ENCODE measurements at places on chromosomes 12 and 14.

DNA sequence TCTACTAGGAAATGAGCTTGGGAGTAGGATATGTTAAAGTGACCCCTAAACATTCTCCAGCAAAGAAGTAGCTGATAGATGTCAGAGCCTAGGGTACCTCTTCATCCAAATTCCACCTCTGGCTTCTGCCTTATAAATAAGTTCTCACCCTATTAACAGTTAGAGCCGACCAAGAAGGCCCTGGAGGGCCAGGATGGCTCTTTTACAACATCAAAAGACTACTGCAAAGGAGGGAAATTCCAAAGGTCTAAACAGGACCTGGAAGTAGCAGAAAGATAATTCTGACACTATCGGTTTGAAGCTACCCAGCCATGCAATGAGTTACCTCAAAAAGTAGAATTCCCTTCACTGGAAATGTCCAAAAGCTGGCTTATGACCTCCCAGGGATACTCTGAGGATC, 90.0 kb downstream of the PPM1H start:
- DNase-seq = no peak

DNA sequence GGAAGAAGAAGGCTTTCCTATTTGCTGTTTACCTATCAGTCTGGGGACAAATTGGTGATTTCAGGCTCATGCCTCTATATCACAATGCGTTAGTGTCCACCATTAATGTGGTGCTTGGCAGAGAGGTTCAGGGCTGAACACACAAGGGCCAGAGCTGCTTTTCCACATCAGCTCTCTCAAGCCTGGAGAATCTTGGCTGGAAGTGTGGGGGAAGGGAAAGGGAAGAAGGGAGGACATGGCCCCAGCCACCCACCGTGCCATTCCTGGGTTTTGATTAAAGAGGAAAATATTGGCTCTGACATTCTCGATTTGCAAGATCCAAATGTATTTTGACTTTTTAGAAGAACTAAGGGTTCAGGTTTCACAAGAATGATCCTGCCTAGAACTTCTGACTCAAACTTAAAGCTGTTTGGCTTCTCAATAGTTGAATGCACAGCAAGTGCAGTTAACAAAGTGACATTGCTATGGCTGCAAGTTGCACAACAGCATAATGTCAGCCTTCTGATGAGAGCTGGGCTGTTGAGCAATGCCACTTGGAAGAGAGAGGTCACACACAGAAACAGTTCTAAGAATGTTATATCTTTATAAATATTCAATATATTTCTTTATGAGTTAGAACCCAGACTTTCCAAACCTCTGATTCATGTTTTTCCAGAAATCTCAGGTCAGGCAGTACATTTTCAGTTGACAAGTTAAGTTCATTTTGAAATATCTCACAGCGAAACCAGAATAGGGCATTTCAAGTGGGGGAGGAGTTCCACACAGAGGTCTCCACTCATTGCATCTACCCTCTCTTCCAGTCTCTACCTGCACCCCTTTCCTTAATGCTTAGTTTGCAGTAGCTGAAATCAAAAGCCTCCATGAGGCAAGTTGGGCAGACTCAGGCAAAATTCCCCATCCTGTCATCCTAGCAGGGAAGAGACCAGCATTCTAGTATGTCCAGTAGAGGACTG, 25.3 kb downstream of the IGF1 start:
- DNase-seq = peak; percentile 43

DNA sequence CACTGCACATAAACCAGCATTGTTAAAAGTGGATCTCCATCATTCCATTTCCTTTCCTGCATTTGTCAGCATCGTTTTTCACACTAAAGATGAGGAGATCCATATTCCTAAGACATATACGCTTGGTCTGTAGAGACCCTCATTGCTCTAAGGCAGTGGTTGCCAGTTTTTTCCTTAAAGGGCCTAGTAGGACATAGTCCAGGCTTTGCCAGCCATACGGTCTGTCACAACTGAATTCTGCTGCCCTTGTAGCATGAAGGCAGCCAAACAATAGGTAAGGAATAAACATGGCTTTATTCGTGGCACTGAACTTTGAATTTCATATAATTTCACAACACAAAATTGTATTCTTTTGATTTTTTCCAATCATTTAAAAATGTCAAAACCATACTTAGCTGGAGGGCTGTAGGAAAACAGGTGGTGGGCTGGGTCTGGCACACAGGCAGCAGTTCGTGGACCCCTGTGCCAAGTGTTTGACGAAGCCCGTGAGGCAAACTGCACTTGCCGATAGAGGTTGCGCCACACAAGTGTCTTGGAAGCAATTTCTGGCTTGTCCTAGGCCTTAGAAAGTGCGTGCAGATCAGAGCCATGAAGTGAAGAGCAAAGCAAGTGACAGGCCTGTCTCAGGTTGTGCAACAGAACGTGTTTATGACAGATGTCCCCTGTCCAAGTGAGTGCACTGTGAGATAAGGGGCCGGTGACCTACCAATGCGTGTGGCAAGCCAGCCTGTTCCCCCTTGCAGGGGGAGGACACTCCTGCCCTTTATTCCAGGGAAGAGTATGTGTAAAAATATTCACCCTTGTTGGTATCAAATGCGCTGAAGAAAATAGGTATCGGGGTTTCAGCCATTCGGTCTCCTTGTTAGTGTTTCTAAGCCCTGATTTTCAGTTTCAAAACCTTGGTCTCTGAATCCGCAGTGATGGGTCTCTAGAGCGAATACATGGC, 916 bp upstream of the CHPT1 start:
- DNase-seq = peak; percentile 22

DNA sequence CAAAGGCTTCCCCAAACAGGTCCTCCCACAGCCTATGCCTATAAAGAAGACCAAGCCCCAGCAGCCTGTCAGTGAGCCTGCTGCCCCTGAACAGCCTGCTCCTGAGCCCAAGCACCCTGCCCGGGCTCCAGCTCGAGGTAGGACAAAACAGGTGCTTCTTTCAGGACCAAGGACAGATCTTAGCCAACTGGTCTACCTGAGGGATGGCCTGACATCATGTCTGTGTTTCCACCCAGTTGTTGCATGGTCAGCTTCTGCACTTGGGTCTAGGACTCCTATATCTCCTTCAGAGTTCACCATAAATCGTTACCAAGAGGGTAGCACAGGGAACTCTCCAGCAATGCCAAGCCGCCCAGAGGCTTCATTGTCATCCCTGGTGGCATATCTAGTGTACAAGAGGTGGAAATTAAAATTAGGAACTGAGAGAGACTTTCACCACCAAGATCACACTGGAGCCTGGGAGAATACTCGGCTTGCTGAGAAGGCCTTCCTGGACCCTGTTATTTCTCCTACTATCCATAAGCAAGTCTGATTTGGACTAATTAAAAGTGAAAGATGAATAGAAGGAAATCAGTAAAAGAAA, 38.2 kb upstream of the OAS1 start:
- no peak for DNase-seq

- DNase-seq = no peak
These were observed 339.3 kb downstream of the PCNX1 start for GRCh38 chr14:71246539-71246938.

- DNase-seq = no peak
These were observed 2.5 kb downstream of the SETD3 start for GRCh38 chr14:99478128-99478527.

Data from AG08396 (cell line).